ENCODE measurements at places on chromosomes 2 and 18. TPM values are rescaled to one million over a fixed set of nuclear protein-coding genes. Genes with fewer than 3 reads are reported as not detected.

ABCG8 gene
- total RNA-seq, result not detected

GRCh38 chr18:59848002-59848401 is 51.8 kb upstream of the PMAIP1 start:
- DNase-seq, result no peak

DNA sequence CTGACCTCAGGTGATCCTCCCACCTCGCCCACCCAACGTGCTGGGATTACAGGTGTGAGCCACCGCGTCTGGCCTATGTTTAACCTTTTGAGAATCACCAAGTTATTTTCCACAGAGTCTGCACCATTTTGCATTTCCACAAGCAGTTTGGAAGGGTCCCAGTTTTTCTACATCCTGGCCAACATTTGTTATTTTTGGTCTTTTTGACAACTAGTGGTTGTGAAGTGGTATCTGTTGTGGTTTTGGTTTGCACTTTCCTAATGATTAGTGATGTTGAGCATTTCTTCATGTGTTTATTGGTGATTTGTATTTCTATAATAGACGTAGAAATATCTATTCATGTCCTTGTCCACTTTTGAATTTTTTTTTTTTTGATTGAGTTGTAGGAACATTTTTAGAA is 67.9 kb downstream of the BIRC6 start:
- DNase-seq, result no peak

DNA sequence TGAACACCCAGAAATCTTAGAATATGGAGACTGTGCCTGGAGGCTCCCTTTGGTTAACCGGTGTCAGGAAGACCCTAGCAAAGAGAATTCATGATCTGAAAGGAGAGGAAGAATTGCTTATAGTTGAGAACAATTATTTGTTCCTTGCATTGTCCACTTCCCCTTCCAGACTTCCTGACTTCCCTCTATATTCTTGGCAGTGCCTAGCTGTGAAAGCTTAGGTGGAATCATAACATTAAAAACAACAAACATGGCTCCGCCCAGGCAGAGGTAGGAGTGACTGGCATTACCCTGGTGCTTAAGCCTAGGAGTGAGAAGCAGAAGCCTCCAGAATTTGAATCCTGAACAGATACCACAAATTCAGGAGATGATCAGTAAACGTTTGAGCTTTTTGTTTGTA is 1.9 kb downstream of the TTL start:
- no peak for DNase-seq

POTEJ gene
- not detected for total RNA-seq

DNA sequence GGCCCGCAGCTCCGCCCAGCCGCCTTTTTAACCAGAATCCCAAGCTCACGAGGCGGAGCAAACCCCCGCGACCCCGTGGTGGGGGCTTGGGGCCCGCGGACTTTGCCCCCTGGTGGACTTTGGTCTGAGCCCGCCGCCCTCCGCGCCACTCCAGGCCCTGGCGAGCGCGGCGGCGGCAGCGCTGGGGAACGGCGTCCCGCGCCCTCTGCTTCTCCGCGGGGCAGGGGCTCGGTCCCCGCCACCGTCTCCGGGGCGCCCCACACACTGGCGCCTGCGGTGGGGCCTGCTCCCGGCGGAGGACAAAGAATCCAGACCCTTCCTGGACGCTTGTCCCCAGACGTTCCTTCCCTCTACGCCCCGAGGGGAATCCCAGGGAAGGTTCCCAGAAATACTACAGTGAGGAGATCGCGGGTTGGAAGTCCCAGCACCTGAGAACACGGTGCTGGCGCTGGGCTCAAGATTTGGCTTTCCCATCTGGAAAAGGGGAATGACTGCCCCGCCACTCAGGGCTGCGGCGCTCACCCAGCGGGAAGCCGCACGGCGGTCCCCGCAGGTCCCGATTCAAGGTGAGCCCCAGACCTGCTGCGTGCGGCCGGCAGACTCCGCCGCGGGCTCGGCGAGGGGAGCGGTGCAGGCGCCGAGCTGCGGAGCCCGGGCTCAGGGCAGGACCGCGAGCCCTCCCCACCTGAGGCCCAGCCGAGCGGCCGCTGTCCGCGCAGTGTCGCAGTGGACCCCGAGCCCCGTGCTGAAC is at the start of gene HAAO:
Gene HAAO, minus strand, starts transcription at position 1 of the 751 bp plus-strand sequence. CDS start 47 bp downstream, outside the sequence.
- peak; percentile 42 for DNase-seq

- DNase-seq, result no peak
These were observed 6.9 kb upstream of the GPR155 start for GRCh38 chr2:174493549-174494331.

GAD1 gene
- total RNA-seq, result 1.9 TPM

GRCh38 chr2:120747706-120748105 is 12.0 kb downstream of the GLI2 start:
- DNase-seq, result no peak

- no peak for DNase-seq
These were observed 6.4 kb downstream of the PMAIP1 start for GRCh38 chr18:59906203-59906602.

DNA sequence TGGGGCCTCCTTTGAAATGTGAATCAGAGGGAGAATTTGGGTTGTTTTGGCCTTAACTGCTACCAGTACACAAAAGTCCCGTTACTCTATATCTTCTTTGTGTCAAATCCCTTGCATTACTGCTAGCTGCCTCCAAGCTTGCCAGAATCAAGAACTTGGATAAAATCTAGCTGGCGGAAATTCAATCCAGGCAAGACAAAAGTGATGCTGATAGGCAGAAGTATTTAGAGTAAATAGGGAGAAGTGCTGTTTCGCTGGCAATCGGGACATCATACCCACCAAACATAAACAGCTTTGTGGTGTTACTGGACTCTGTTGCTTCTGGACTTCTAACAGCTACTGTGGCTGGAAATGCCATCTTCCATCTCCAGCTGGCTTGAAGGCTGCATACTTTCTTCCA is 2.5 kb downstream of the IFIH1 start:
- no peak for DNase-seq

GRCh38 chr18:39795350-39795749 is 2159.7 kb upstream of the PIK3C3 start:
- DNase-seq, result no peak

GRCh38 chr2:57177176-57177575 is 869.4 kb upstream of the VRK2 start:
- no peak for DNase-seq

DNA sequence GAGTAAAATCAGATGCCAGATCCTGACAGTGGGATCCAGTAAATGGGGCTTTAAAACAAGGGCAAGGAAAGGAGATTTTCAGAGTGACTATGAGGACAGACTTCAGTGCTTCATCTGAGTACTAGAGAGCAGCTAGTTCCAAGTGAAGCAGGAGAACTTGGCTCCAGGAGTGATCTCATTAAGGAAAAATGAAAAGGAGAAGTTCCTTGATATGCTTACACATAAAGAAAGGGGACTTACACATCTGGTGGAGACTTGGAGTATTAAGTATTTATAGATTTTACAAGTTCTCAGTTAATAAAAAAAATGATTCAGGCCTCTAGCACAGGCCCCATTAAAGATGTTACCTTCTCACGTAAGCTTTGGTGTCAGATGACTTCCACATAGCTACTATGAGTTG is 105.8 kb downstream of the ICOS start:
- DNase-seq, result no peak

DNA sequence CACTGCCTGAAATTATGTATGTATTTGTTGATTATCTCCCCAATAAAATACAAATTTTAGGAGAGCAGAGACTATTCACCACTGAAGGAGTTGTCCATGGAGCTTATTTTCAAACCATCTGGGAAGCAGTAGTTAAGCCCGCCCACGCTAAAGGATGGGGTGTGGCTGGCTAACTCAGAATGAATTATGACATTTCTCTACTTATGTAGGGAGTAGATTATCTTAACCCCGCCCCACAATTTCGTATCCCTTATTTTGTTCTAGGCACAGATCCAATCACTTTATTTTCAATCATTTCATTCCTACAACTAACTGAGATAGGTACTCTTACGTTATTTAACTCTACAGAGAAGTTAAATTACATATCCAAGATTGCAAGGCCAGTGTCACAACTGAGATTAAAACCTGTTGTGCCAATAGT is 1.4 kb upstream of the LAPTM4A start:
- no peak for DNase-seq

DNA sequence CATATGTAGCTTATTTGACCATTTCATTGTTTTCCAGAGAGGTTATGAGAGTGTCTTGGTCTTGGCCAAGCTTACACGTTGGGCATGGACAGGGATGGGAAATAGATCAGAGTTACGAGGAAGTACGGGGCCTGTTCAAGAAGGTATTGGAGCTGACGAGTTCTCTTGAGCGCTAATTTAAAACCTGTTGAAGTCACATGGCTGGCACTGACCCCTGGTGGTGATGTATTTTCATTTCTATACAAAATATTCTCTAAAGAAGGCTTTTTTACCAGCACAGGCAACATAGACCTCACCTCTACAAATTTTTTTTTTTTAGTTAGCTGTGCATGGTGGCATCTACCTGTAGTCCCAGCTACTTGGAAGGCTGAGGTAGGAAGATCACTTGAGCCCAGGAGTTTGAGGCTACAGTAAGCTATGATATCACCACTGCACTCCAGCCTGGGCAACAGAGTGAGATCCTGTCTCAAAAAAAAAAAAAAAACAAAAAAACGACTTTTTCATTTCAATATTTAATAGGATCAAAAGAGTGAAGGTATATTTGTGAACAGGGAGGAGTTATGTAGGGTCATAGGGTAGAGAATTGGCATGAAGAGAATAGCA is 19.6 kb downstream of the UGP2 start:
- DNase-seq, result peak; percentile 34

GRCh38 chr18:76589866-76590265 is 94.8 kb upstream of the ZNF516 start:
- DNase-seq, result no peak

GRCh38 chr18:51195451-51196117 is 1.9 kb downstream of the MEX3C start:
- no peak for DNase-seq

CSRNP3 gene
- total RNA-seq, result not detected

GREB1L gene
- total RNA-seq, result not detected

MAPK4 gene
- not detected for total RNA-seq

FOXI3 gene
- total RNA-seq, result not detected

DNA sequence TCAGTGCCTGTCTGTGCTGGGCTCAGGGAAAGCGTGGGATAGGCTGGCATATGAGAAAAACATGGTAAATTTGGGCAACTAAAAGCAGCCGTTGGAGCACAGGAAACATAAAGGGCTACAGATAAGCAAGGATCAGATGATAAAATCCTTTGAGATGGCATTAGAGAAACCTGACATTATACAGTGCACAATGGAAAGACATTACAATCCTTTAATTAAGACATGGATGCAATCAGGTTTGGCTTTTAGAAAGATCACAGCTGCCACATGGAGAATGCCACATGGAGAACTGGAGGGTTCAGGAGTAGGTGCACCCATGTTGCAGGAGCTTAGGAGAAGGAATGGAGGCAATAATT is 117.3 kb downstream of the CDC42EP3 start:
- DNase-seq, result no peak

DNA sequence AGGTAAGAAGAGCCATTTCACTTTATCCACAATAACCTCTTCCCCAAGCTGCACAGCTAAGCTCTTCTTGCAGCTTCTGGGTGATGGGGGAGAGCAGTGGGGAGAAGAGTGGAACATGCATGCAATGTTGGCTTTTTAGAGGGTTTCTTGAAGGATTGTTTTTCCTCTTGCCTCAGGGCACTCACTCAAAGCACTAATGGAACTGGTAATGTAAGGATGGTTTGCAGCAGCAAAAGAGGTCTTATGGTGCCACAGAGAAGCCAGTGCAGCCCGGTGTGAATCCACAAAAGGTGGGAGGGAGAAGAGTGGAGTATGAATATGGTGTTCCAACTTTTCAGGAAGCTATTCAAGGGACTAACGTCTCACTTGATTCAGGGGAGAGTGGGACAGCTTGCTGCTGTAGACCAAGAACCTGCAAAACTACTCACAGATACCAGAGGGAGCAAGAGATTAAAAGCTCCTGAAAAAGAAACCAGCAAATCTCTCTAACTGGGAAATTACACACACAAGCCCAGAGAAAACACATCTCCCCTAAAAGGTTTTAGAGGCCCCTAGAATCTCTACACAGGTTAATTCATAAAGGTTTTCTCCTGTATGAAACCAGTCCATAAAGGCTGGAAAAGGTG is 116.4 kb downstream of the CHN1 start:
- DNase-seq, result no peak

C2orf72 gene
- 0.47 TPM for total RNA-seq

- DNase-seq, result no peak
These were observed 84.5 kb downstream of the CELF4 start for GRCh38 chr18:37481072-37481471.

KCNS3 gene
- not detected for total RNA-seq

DNA sequence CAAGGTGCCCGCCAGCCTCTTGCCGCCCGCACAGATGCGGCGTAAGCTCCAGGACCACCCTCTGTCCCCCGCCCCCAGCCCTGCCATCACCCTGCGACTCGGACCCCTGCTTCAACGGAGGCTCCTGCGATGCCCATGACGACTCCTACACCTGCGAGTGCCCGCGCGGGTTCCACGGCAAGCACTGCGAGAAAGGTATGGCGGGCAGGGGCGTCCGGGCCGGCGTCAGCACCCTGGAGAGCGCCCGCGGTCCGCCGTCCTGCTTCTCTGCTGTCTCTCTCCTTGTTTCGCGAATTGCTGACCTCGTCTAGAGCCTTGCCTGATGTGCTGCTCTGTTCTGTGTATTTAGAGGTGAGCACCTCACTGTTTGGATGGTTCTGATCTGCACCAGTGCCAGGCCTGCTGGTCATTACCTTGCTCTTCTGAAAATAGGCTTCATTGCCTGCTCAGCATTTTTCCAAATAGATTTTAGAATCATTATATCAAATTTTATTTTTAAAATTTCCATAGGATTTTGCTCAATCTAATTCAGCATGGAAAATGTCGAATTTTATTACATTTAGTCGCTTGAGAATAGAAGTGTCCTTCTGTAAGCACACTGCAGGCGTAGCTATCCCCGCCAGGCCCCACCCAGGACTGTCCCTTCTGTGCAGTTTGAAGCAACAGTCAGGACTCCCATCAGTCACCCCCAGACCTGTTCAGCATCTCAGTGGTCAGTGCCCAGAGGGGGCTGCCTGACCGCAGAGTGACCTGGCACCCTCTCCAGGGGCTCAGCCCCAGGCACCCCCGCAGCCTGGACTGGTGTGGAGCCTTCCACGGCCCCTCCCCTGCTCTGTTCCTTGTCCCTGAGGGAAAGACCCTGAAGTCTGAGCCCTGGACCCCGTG is 51.6 kb downstream of the SNED1 start:
- peak; percentile 28 for DNase-seq

FOXD4L1 gene
- total RNA-seq, result 0.47 TPM

CHST9 gene
- total RNA-seq, result not detected

VAMP8 gene
- 135 TPM for total RNA-seq

DNA sequence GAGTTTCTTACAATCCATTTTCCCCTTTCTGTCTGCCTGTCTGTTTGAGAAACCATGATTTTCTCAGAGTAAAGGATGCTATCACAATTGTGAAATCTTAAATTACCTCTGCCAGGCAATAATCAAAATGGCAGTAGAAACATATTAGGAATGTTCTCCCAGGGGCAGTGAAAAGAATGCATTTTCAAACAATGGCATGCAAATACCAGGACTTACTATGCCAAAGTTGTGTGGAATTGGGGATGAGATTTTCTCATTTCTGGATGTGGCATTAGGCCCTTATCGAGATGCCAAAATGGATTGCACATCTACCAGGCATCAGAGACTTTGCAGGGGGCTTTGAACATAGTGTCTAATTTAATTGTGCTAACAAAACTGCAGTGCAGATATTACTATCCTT is 821.4 kb downstream of the RNF144A start:
- no peak for DNase-seq

All from activated naive CD8-positive, alpha-beta T cell treated with anti-CD3 and anti-CD28 coated beads, Interleukin-2, amount 10 ng/mL, durations not matched to agents 7 days and 5 days (primary cell).